NCI-H774 (cell line): ENCODE measurements at places on chromosomes 13 and 19.

GRCh38 chr13:113545455-113545930 lies 39.1 kb upstream of the TFDP1 start:
- DNase-seq = no peak

- no peak for DNase-seq
Observed at GRCh38 chr13:108549934-108550333, 79.5 kb upstream of the MYO16 start.

GRCh38 chr19:5128251-5128935 lies 159.5 kb downstream of the KDM4B start:
- no peak for DNase-seq

DNA sequence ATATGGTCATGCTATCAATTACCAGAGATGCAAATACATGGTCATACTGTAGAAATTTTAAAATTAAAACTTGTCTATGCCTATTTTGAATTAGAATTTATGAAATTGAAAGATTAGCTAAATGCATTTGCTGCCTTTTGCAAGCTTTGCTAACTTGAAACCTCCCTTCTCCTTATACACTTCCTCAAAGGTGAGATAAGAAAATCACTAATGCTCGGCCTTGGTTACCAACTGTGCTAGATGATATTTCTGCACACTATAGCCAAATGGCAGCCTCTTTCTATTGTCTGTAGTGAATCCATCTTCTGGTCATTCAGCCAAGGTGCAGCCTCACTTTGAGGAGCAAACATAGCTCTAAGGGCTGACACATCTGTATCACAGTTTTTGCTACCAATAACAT lies 31.1 kb upstream of the MYCBP2 start:
- DNase-seq = no peak

DNA sequence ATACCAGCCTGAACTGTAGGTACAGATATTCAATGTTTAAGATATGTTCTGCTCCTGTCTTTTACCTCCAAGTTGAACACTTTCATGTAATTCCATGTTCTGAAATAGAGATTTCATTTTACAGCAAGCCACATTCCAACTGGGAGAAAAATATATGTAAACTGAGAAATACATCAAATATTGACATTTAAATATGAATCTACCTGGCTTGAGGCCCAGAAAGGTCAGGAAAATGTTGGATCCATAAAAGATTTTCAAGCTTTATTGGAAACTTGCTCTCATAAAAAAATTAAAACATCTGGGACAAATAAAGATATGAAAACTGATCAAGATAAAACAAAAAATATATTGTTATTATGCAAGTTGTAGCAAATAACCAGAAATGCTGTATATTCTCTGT lies 1078.7 kb upstream of the ATXN8OS start:
- no peak for DNase-seq

DNA sequence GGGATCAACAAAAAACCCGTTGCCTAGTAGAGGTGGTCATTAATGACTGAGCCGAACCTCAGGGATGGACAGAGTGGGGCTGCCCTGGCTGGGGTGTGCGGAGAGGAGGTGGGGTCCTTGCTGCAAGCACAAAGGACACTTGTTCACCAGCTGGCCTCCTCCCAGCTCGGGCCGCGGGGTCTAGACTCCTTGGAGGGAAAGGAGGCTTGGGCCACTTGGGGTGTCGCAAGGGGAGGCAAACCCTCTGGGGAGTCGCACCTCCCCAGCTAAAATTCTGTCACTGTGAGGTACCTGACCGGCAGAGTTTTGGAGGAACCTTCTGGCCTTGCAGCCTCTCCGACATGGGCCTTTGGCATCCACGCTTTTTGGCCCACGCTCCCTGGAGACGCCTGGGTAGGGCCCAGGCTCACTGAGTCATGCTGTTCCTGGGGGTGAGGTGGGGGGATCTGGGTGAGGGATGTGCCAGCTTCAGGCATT lies 8.2 kb downstream of the KLHL26 start:
- DNase-seq = no peak

GRCh38 chr19:18170714-18171255 lies 2.8 kb upstream of the IFI30 start:
- DNase-seq = no peak

DNA sequence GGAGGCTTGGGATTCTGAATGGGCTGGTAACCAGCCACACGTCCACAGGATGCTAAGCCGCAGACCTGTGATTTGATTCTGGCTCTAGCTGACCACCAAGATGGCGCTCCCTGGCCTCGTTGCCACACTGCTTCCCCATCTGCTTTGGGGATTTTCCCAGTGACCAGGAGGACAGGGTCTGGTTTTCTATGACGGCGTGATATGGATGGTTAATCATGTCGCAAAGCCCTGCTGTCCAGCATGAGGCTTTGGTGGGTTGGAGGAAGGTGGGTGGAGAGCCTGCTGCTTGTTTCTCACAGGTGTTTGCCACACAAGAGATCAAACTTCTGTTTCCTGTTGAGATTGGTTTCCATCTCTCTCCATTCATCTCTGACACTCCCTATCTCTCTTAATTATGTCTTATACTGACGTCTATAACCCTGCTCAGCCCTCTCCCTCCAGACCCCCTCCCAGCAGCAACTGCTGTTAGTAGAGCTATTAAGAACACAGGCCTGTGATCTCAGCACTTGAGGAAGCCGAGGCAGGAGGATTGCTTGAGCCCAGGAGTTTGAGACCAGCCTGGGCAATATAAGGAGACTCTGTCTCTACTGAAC lies 102.7 kb downstream of the SIPA1L3 start:
- DNase-seq = no peak

- DNase-seq = no peak
Observed at GRCh38 chr13:113121183-113121927, 1.2 kb upstream of the F10 start.

DNA sequence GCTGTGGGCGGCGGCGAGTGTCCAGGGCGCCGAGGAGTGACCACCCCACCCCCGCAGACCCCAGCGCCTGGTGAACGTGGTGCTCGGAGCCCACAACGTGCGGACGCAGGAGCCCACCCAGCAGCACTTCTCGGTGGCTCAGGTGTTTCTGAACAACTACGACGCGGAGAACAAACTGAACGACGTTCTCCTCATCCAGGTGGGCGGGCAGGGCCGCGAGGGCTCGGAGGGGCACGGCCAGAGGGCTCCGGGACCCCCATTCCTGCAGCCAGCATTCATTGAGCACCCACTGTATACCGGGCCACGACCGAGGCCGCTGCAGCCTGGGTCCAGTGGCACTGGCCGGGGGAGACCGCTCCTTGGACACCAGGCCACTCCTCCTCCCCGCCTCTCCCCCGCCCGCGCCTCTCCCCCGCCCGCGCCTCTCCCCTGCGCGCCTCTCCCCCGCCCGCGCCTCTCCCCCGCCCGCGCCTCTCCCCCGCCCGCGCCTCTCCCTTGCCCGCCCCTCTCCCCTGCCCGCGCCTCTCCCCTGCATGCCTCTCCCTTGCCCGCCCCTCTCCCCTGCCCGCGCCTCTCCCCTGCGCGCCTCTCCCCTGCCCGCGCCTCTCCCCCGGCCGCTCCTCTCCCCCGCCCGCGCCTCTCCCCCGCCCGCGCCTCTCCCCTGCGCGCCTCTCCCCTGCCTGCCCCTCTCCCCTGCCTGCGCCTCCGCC lies 3.2 kb downstream of the PRTN3 start:
- DNase-seq = no peak

- no peak for DNase-seq
Observed at GRCh38 chr13:110294622-110295021, 12.3 kb downstream of the COL4A1 start.

- no peak for DNase-seq
Observed at GRCh38 chr13:110920038-110920437, 5.2 kb upstream of the ANKRD10 start.

GRCh38 chr19:2511570-2511969 lies 35.6 kb downstream of the GADD45B start:
- no peak for DNase-seq

- no peak for DNase-seq
Observed at GRCh38 chr19:48556163-48556562, 4.2 kb downstream of the SULT2B1 start.

GRCh38 chr13:20274466-20274865 lies 42.3 kb upstream of the GJB6 start:
- DNase-seq = no peak

DNA sequence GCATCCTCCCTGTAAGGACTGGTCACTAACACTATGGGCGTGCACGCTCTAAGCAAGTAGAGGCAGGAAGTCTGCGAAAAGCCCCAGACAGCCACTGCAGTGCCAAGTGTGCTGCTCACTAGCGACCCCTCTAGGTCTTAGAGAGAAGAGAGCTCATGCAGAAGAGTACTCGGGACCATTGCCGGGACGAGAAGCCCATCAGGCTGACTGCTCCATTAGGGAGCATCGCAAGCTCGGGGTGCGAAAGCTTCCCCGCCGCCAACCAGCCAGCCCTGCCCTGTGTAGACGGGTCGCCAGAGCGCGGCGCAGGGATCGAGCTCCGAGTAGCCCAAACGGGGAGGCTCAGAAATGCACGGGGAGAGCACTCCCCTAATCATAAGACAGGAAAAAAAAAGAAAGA lies 16.6 kb downstream of the POU4F1 start:
- DNase-seq = no peak

DNA sequence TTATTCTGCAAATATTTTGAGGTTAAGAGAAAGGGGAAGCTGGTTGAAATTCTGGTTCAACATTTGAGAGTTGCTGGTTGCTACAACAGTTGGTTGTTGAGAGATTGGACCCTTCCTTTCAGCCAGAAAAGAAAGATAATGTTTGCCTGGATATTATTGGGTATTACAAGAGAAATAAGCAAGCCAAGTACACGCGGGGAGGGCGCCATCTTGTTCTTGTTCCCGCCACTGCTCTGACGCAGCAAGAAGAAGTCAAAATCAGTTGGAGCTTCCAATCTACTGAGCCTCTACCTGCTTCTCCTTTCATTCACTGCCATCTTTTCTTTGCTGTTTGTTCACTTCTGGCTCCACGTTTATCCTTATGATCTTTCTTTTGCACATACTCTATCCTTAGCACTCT lies 18.4 kb downstream of the BSPH1 start:
- no peak for DNase-seq

DNA sequence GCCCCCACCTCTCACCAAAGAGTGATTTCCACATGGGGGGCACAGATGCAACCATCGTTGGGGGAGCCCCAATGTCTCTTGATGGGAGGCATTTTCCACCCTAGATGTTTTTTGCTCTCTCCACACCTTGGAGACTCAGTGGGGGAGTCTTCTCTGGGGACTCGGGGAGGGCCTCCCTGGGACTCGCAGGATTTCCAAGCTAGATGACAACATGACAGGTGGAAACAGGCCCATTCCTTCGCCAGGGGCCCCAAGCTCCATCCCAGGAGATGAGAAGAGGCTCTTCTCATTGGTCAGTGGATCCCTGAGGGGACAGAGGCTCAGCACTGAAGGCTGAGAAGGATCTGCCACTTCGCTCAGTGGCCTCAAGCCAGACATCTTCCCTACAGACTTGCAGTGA lies 12.7 kb upstream of the KIR2DL4 start:
- no peak for DNase-seq

GRCh38 chr13:99406799-99407201 lies 94.5 kb upstream of the TM9SF2 start:
- DNase-seq = no peak

DNA sequence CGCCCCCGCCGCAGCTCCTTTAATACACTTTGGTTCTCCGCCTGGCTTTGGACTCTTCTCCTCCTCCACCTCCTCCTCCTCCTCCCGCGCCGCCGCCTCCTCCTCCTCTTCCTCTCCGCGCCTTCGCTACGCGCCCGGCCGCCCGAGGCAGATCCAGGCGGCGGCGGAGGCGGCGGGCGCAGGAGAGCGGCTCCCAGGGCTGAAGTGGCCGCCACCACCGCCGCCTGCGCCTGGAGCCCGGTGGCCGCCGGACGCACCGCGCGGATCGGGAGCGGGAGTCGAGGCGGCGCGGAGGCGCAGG lies at the start of gene ZIC2:
Gene ZIC2, plus strand, starts transcription at position 50 of the 301 bp plus-strand sequence. CDS start 281 bp downstream, outside the sequence.
- peak; percentile 69 for DNase-seq

GRCh38 chr13:63190219-63190618 lies 1774.6 kb upstream of the PCDH20 start:
- DNase-seq = no peak

DNA sequence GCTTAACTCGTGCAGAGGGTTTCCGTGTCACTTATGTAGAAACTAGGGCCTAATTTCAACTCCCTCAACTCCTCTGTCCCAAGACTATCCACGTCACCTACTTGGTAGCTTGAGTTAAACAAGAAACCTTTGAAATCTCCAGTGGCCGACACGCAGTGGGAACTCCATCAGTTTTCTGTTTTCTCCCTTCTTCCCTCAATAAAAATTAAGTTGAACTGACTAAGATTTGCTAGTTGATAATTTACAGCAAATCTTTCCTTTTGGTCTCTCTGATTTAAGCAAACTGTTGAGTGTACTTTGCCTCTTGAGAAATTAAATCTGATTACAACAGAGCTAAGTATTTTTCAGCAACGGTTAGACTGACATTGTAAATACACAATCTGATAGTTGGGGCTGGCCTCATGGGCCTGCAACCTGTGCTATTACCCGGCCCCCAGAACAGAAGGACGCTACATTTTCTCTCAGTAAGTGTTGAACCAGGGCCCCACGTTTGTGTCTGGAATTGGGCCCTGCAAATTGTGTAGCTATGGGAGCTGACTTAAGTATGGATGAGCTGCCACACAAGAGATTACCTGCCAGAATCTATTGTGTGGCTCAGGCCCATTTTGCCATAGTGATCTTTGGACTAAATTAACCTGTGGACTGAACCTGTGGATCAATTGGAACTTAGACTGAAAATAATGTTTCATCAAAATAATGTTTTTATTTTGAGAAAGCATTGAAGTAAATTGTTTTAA lies 708 bp upstream of the ESD start:
- no peak for DNase-seq

- no peak for DNase-seq
Observed at GRCh38 chr13:73369095-73369494, 310.3 kb downstream of the KLF5 start.
